CD4-positive, alpha-beta T cell treated with Interleukin-1 beta for 1 hour (primary cell): ENCODE measurements at places on chromosomes 2 and 18.

DNA sequence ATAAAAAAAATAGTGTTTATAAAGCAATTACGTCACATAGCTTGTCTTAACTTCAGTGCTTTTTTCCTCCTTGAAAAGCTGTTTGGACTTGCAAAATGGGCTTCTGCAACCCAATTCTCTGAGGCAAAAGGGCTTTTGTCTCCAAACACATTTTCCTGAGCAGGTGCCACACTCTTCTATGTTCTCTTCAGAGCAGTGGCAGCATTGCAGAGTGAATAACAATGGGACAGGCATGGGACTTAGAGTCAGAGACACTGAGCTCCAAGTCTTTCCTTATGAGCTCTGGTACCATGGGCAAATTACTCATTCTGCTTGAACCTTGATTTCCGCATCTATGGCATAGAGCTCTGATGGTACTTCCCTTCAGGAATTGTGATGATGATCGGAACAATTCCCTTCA, 149.0 kb downstream of the ARL6IP6 start:
- DNase-seq = no peak

DNA sequence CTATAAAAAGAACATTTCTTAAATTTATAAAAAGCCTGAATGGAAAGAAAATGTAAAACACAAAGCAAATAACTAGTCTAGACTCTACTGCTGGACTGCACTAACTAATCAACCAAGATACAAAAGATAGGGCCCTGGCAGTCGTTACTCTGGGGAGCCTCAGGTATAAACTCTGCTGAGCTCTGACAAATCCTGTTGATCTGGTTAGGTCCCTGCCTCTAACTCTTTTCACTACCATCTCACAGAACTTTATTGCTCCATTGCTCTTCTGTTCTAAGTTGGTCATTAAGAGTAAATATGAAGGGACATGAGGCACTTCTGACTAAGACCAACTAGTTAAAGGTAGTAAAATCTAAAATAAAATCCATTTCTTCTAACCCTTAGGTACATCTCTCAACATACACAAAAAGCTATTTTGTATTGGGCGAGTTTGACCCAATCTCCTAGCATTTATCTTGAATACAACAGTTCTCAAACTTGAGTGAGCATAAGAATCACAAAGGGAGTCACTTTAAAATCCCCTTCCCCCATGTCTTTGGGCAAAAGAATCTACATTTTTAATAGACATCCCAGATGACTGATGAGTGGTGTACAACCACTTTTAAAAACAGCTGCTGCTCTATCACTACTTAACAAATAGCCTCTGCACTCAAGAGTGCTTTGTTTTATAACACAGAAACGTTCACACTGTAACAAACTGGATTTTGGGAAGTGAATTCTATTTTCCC, 2.5 kb downstream of the CHN1 start:
- no peak for DNase-seq

DNA sequence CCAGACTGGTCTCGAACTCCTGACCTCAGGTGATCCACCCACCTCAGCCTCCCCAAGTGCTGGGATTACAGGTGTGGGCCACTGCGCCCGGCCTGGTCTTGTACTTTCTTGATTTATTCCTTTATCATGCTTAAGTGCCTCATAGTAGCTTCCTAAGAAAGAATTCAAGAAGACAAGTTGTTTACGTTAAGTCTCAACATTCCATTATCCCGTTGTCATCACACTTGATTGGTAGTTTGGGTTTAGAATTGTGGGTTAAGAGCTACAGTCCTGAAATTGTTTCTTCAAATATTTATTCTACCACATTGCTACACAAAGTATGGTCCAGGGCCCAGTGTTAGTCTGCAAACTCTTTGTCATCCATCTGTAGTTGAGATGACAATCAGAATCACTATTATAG, 194.0 kb downstream of the VWC2L start:
- no peak for DNase-seq

- DNase-seq = no peak
These were observed 49.7 kb downstream of the CDH2 start for GRCh38 chr18:28127228-28127627.

- no peak for DNase-seq
These were observed 228.4 kb upstream of the SP5 start for GRCh38 chr2:170486730-170487129.

DNA sequence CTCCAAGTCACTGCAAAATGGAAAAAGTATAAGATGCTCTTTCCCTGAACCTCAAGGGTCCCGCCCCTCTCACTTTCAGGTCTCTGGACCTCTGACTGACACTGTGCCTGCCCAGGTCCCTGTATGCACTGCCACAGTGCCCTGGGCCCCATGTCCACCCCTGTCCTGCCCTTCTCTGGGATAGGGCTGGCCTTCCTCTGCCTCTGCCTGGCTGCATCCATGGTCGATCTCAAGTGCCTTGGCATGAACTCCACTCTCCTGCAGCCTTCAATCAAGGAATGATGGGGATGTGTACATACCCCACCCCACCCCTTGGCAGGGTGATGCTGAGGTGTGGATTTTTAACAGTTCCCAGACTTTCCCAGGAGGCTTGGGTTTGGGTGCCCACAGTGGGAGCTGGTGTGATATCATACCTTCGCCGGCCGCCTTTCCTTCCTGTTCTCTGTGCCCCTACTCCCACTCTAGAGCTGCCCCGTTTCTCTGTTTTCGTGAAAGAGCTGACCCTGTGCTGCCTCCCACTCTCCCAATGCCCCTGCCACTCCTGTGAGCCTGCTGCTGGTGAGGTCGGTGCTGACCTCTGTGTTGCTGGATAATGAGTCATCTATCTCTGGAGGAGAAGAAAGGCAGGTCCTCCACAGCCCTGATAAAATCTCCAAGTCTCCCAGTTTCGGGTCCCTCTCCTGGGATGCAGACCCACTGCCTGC, 18.9 kb downstream of the PTPN18 start:
- DNase-seq = no peak

DNA sequence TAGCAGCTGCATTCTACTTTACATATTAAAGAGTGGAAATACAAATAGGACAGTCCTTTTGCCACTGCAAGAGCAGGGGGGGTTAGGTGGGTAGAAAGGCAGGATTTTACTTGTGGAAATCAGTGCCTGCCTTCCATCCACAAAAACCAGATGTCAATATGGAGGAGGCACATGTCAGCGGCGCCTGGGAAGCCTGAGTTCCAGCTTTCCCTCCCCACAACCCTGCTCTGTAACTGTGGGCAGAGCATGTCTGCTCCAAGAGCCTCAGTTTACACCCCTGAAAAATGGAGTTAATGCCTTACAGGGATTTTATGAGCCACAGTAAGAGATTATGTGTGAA, 32.9 kb downstream of the STEAP3 start:
- no peak for DNase-seq

- DNase-seq = no peak
These were observed 245.6 kb upstream of the TCF4 start for GRCh38 chr18:55833543-55833942.

DNA sequence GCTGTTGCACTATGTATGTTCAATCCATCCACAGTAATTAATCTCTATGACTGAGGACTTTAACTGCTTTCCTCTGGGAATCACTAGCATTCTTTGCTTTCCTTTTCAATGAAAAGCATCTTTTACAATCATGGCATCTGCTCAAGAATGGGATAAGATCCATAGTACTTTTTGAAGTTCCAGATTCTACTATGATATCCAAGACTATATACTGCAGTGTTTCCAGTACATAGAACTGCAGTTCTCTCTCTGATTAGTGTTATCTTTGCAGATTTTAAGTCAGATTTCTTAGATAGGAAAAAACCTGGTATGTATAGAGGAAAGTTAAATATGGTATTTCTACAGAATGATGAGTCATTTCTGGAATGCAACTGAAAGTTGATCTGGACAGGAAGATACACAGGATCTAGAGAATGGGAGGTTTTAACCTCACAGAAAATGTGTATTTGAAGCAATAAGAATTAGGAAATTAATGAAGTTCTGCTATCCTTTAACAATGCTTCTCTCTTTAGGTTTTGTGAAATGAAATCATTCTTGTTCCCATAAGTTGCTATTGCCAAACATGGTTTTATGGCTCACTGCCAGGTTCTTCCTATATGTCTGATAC, 670.7 kb downstream of the ERBB4 start:
- no peak for DNase-seq

DNA sequence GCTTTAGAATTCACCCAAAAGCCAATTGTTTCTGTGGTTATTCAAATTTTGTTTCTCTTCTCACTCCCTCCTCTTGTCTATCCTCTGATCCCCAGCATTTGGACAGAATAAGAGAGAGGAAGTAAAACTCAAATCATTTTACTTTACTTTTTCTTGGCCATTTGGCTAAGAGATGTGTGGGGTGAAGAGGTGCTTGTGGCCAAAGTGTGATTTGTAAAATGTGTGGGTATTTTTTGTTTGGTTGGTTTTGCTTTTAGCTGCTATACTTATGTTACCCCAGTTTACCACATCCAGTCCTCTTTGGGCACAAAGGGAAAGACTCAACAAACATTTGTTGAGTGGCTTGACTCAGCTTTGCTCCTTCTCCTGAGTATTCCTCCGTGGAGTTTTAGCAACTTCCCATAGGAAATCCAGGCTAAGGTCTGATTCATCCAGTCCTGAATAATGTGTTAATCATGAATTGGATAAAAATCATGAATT, 109.1 kb upstream of the CYP1B1 start:
- DNase-seq = no peak

GRCh38 chr2:72894514-72894913, 7.3 kb downstream of the SPR start:
- no peak for DNase-seq

DNA sequence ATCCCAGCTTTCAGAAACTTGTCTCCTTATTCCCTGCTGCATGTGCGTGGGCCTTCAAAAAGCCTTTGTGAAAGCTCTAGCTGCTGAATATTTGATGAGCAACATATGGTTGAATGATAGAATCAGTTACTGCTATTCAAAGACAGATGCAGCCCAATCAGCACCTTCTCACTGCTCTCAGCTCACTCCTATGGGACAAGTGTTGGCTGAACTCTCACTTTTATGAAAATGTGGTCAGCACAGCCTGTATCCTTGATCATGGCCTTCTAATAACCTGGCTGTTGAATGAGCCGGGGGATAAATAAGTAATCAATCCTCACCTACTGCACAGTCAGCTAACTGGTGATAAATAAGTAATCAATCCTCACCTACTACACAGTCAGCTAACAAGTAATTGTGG, 103.2 kb downstream of the PIEZO2 start:
- DNase-seq = no peak

- DNase-seq = peak; percentile 60
These were observed 25.5 kb upstream of the YWHAQ start for GRCh38 chr2:9656270-9656766.

- DNase-seq = no peak
These were observed 400.9 kb downstream of the TSN start for GRCh38 chr2:122156176-122156890.

GRCh38 chr18:58143386-58143785, 99.4 kb downstream of the NEDD4L start:
- no peak for DNase-seq

DNA sequence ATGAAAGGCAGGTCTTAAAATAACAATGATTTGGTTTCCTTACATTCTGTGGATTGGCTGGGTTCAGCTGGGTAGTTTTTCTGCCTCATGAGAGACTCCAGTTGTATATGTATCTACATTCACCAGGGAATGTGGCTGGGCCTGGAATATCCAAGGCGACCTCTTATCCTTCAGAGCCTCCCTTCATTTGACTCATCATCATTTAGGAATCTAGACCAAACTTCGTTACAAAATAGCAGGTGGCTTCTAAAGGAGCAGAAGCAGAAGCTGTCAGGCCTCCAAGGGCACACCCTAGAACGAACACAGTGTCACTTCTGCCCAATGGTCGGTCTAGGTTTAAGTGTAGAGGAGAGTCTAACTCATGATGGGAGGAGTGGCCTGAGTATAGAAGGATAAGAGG, 204.2 kb downstream of the EN1 start:
- no peak for DNase-seq

DNA sequence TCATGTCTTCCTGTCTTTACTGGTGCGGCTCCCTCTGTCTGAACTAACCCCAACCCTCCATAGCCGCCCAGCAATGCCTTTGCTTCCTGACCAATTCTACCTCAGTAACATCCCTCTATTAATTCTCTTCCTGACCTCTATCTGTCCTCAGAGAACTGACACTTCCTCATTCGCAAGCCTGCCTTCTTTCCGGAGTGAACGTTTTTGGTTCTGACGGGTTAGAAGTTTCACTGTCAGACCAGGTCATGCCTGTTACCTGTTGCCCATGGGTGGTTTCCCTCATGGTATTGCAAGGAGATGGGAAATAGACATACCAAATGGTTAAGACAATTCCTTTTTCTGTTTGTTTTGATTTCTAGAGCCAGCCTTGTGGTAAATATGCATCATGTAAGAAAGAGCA, 453.4 kb upstream of the SLC14A2 start:
- no peak for DNase-seq

DNA sequence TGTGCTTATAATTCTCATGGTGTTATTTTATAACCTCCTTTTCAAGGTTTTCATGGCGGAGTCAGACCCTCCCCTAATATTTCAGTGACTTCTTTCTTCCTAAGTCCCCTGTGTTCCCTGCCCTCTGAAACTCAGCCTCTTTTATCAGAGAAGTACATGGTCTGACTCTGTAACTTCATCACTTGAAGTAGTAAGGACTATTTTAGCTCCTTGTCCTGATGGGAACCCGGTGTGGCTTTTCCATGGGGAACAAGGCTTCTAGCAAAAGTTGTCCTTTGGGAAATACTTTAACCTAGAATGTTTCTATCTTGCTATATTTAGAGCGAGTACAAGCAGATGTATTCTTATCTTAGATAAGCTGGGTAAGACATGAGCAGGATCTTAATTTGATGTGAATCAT, 117.5 kb downstream of the TRIB2 start:
- DNase-seq = no peak

GRCh38 chr2:181072486-181073235, 92.3 kb downstream of the UBE2E3 start:
- DNase-seq = no peak

DNA sequence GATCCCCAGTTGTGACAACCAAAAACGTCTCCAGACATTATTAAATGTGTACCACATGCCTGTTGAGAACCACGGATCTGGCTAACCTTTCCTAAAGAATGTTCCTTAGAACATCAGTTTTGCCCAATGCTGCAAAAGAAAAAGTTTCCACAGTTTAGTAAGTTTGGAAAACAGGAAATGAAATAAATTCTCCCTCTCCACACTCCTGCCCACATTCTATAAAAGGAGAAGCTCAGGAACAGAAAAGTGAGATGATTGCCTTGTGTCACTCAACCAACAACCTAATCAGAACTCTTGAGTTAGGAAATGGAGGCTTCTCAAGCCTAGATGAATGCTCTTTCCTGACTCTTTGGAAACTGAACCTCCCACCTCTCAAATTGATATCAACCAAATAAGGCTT, 56.1 kb upstream of the NFE2L2 start:
- no peak for DNase-seq

GRCh38 chr2:176173567-176174381, 14.7 kb upstream of the HOXD1 start:
- no peak for DNase-seq

DNA sequence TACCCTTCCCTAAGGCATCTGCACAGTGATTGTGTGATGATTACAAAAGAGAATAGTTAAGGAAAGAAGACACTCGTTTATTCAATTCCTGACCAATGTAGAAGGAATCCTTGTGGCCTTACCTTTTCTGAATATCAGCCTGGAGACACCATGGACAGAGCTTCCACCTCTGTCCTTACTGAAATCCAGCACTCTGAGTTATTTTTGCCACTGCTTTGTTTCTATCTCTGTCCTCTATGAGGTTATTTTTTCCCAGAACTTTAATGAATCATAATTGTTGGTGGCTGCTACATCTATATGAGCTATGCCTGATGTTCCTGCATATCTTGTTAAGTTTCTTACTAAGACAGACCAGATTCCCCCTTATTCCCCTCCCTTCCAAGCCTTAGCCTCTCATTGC, 275.1 kb downstream of the SETBP1 start:
- DNase-seq = no peak

GRCh38 chr2:206798000-206798399, 32.6 kb downstream of the FASTKD2 start:
- DNase-seq = peak; percentile 10
